KG1 (cell line): ENCODE measurements at places on chromosomes 3 and 15.

GRCh38 chr15:66700412-66700801 lies 1.6 kb upstream of the SMAD6 start:
- DNase-seq, result no peak

- DNase-seq, result no peak
Measured at GRCh38 chr3:116034086-116034485, 410.8 kb downstream of the GAP43 start.

DNA sequence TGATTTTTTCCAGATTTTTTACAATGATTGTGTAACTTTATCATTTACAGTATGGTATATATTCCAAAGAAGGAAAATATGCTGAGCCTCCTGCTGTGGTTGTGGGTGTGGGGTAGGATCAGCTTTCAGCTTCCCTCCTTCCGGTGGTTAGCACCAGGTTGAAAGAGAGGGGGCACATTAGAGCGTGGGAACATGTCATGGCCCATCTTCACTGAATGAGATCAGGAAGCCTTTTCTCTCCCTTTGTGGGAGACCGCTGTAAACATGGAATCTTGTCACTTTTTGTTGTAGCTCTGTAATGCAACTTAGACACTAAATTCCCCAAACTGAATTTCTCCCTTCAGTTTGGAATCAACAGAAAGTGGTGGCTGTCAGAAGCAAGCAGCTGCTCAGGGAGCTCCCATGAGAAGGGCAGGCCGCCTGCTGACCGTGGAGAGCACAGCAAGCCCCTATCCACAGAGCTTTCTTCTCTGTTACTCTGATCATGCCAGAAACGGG lies 86.7 kb upstream of the LIMD1 start:
- no peak for DNase-seq

- no peak for DNase-seq
Measured at GRCh38 chr3:179526989-179527391, 35.7 kb upstream of the ACTL6A start.

DNA sequence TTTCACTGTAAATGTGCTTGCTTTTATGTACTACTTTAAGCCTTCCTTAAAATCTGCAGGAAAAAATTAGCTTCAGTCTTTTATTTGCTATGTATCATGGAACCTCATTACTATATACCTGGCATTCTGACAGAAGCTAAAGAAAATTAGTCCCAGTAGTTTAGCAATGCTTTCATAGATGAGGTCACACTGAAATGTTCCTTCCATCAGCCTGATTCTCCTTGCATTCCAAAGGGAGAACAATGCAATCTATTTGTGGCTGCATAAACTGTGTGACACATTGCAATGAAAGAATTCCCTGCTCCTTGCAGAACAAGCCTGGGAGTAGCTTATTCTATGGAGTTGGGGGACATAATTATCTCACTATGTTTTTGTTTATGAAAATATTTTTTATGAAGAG lies 691.5 kb upstream of the ARPP21 start:
- DNase-seq, result no peak

DNA sequence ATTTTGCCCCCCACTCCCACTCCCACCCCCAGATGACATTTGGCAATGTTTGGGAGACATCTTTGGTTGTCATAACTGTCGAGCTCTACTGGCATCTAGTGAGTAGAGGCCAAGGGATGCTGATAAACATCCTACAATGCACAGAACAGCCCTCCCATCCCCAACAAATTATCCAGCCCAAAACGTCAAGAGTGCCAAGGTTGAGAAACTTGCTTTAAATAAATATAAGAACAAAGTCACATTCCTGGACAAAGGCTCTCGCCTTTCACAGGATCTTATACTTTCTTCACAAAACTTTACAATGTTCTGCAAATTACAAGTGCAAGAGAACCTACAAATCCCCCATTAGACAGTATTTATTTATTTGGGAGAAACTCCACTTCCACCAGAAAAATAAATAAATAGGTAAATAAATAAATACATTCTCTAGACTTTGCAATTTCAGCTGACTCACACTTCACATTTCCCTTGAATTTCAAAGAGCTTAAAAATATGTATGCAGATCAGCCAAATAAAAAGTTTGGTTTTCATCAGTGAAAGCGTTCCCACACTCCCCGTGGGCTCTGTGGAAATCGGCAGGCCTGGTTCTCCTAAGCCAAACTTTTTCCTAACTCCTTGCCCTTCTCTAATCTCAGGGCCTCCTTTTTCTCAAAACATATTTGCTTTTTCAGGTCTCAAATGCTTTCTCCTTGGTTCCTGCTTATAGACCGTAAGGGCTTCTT lies 12.7 kb upstream of the CPA3 start:
- DNase-seq, result no peak

DNA sequence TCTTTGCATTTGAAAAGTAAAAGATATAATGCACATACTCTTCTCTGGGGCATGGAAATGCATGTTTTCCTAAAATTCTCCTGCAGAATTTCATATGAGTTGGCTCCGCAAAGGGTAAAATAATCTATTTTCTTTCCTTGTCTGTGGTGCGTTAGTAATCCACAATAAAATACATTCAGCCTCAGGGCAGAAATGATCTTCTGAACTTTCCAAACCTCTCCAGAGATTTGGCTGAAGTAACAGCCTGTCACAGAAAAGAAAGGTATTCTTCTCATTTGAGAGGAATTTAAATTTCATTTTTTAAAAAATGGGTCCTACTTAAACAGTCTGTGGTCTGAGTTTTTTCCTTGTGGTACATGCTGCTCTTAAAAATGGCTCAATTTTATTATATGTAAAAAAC lies 182.7 kb upstream of the DCBLD2 start:
- no peak for DNase-seq

GRCh38 chr3:35263477-35263876 lies 375.8 kb upstream of the ARPP21 start:
- no peak for DNase-seq

DNA sequence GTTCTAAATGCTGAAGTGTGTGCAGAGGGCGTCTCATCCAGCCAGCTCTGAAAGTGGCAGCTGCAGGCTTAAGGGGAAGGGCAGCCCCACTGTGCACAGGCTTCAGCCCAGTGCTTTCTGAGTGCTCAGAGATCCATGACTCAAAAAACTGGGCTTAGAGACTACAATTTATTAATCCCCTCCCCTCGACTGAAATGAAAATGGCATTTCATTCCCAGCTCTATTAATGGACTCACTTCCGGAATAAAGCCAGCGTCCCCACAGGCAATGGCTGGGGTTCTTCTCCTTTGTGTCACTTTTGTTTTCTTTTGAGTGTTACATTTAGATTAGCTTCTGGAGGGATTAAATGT lies 55.5 kb upstream of the PLXNA1 start:
- DNase-seq, result no peak

DNA sequence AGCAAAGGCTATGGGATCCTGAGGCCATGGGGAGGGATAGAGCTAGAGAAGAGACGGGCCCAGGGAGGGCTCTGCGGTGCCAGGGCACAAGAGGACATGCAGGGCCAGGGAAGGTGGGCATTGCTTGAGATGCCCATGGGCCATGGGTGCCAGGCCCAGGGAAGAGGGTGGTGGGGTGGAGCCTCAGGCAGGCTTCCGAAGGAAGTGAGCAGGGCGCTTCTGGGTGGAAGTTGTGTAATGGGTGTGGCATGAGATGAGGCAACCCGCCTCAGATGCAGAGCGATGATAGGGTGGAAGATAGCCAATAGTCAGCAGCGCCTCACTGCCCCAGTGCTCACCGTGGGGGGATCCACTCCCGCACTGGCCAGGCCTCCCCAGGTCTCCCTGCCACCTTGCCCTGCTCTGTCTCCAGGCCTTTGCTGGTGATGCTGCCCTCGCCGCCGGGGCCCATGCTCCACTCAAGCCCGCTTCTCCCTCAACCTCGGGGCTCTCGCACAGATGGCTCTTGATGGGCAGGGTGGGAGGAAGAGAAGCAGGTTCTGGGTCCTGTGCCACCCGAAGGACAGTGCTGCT lies 51.4 kb downstream of the DNAJB8 start:
- no peak for DNase-seq

DNA sequence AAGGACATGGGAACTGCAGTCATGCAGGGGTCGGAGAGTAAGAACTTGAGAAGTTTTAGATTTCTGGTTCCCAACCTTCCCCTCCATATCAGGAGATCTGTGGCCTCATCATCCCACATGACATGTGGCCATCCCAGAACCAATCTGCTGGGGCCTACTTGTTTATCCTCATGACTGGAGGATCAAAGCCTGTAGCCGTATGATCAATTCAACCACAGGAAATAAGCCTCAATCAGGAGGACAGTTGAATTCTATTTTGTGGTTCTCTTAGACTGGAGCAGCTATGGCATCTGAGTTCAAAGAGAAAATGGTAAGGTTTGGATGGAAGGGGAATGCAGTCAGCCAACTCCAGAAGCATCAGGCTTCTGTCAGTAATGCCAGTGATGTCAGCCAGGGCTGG lies 57.2 kb downstream of the IL16 start:
- DNase-seq, result no peak

DNA sequence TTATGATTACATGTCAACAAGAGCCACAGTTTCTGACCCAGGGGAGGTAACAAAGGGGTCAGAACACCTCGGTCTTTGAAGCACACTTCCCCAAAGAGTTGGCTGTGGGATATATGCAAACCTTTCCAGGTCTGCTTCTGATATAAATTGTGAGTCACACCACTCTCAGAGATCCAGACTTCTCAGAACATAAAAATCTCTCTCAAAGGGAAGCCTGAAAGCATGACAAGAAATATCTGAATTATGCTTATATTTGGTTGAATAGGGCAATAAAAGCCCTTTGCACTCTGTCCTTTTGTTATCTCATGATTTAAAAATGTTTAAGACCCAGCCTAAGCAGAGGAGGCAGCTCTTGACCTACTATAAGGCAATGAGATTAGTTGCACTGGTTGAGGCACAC lies 56.8 kb downstream of the MYH15 start:
- DNase-seq, result no peak

DNA sequence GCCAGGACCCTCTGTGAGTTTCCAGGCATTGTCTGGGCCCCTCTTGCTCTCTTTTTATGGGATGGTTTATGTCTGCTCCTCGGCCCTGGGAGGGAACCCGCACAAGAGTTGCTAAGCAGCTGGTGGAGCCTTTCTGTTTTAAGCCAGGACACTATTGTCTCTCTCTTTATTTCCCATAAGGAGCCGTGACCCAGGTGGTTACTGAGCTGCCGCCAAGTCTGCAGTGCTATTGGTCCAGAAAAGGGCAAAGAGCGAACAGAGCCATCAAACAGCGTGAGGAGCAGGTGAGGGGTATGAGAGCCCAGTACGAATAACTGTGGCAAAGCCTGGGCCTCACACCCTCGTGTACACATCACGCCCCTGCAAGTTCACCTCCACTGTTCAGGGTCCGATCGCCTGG lies 280.2 kb downstream of the SHQ1 start:
- DNase-seq, result no peak

GRCh38 chr3:157499342-157499963 lies 3.8 kb downstream of the VEPH1 start:
- no peak for DNase-seq

DNA sequence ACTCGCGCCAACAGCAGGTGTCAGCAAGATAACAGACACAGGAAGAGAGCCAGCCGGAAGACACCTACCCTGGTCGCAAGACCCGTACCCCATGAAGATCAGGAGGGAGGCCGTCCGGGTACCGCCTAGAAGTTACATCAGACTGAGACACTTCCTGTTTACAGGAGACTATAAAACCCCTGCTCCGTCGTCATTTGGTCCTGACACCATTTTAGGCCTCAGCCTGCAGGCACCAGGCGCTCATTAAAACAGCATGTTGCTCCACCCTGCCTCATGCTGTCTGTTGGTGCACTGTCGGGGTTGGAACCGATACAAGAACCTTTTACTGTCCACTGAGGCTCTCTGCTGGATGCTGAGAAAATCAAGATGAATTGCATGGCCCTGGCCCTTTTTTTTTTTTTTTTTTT lies 15.6 kb upstream of the PRTG start:
- DNase-seq, result no peak

- no peak for DNase-seq
Measured at GRCh38 chr15:96183514-96183850, 147.0 kb upstream of the NR2F2 start.

- DNase-seq, result no peak
Measured at GRCh38 chr3:151144016-151144415, 58.6 kb downstream of the MED12L start.

- DNase-seq, result no peak
Measured at GRCh38 chr15:49306551-49306950, 116.5 kb upstream of the FGF7 start.

DNA sequence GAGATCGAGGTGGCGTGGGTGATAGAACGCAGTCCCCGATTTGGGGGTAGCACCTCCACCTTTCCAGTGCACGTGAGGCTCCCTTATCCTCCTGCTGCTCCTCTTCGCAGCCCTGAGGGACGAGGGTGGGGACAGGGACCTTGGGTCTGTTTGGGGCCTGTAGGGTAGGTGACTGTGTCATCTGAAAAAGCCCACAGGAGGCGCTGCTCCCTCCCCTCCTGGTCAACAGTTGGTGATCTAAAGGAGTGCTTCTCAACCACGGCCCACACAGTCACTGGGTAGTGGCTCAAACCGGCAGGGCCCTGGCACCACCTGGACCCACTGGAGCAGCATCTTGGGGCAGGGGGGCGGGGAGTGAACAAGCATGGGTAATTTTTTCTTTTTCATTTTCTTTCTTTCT lies 7.1 kb downstream of the LRRK1 start:
- DNase-seq, result no peak

GRCh38 chr15:63719281-63719680 lies 114.5 kb downstream of the HERC1 start:
- no peak for DNase-seq

DNA sequence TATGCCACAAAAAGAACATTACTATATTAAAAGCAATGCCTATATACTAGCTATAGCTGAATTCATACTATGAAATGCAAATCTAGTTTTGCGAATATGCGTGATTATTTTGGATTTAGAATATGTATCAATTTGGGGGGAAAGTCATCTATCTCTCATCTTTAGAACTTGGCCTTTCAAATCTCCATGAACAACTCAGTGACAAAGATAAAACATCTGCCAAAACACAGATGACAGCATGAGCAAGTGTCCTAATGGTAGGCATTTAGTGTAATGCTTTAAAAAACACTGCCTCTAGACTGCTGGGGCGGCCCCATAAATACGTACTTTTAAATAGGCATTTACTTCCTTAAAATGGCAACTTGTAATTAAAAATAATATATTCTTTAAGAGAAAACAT lies 2.7 kb downstream of the CD47 start:
- DNase-seq, result no peak

- no peak for DNase-seq
Measured at GRCh38 chr3:55309336-55309735, 177.8 kb downstream of the WNT5A start.

DNA sequence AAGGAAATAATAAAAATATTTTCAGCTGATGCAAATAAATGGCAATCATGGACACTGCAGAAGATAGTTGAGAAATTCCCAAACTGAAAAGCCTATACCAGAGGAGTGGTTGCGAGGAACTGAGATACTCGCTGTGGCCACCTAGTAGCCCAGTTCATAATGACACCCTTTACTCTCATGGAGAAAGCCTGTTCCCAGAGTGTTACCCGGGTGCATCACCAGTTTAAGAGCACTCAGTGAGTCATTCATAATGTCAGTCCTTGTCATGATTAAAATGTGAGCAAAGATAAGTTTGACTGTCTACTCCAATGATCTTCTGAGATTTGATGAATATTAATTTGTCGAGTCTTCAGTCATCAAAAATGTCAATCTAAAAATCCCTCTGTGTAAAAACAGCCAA lies 138.4 kb upstream of the LRRC3B start:
- DNase-seq, result no peak

- no peak for DNase-seq
Measured at GRCh38 chr3:13954741-13955483, 75.0 kb upstream of the WNT7A start.

GRCh38 chr15:56523521-56523920 lies 58.6 kb upstream of the MNS1 start:
- DNase-seq, result no peak

- DNase-seq, result no peak
Measured at GRCh38 chr3:134143828-134144401, 106.7 kb downstream of the RYK start.

- DNase-seq, result no peak
Measured at GRCh38 chr3:126964261-126964660, 18.7 kb upstream of the PLXNA1 start.
